Body of pancreas (tissue), 4 donors: ENCODE measurements at places on chromosomes 13 and 19.

GRCh38 chr19:5579286-5579685 is 11.5 kb upstream of the TINCR start:
- DNase-seq, result no peak

- no peak for DNase-seq
Measured at GRCh38 chr19:53989600-53990533, 1.6 kb upstream of the CACNG6 start.

DNA sequence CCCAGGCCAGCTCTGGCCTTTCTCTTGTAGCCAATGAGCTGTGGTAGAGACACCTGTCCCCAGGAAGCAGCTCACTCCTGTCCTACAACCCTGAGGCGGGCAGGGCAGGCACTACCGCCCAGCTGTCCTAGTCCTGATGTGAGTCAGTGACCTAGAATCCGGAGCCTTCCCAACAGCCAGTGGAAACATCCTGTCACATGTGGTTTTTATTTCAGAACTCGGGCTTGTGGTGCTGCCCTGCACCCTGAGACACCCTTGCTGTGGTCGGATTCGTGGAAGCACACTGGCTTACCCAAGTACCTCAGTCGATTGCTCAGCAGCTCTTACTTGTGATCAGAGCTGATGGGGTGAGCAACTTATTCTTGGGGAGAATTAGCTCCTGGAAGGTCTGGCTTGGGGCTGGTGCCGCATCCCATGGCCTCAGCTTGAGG is 83.6 kb upstream of the ARHGEF7 start:
- DNase-seq, result no peak

GRCh38 chr13:27635266-27635665 is 13.6 kb downstream of the POLR1D start:
- DNase-seq, result no peak

- DNase-seq, result no peak
Measured at GRCh38 chr13:65497265-65497664, 1732.9 kb downstream of the PCDH9 start.
